ENCODE measurements at places on chromosomes 1 and 21.

- no peak for DNase-seq
Measured at GRCh38 chr1:38125016-38125415, 78.4 kb upstream of the POU3F1 start.

GRCh38 chr1:156885314-156885713, 8.2 kb upstream of the PEAR1 start:
- no peak for DNase-seq

- DNase-seq: no peak
Measured at GRCh38 chr1:228786361-228787129, 51.3 kb downstream of the RHOU start.

- DNase-seq: no peak
Measured at GRCh38 chr21:44778499-44778911, 23.1 kb downstream of the UBE2G2 start.

DNA sequence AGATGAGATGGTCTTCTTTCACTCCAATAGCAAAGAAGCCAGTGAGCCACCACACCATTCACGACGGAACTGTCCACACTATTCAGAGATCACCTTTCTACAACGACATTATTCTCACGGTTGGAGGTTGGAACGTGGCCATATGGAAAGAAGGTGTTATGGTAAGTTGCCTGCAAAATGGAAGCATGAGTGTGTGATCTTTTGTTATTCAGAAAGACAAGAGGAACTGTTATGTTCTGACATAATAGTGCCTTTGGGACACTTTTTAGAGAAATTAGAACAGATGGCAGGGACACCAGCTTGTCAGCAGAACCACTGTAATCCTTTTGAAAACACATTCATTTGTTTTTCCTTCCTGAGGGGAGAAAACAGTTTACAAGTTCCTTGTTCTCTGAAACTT, 75.8 kb upstream of the MCOLN3 start:
- DNase-seq: peak; percentile 26
